NCI-H460 (cell line): ENCODE measurements at places on chromosomes 7 and 10. TPM values are rescaled to one million over a fixed set of nuclear protein-coding genes. Genes with fewer than 3 reads are reported as not detected.

CAV2 gene
- 109 and 112 TPM in 2 replicates for total RNA-seq

ARHGEF35 gene
- 0.54 and 0.84 TPM in 2 replicates for total RNA-seq

OR9A2 gene
- total RNA-seq = not detected in 2 replicates

BHLHA15 gene
- 2.4 and 4.4 TPM in 2 replicates for total RNA-seq

DNA sequence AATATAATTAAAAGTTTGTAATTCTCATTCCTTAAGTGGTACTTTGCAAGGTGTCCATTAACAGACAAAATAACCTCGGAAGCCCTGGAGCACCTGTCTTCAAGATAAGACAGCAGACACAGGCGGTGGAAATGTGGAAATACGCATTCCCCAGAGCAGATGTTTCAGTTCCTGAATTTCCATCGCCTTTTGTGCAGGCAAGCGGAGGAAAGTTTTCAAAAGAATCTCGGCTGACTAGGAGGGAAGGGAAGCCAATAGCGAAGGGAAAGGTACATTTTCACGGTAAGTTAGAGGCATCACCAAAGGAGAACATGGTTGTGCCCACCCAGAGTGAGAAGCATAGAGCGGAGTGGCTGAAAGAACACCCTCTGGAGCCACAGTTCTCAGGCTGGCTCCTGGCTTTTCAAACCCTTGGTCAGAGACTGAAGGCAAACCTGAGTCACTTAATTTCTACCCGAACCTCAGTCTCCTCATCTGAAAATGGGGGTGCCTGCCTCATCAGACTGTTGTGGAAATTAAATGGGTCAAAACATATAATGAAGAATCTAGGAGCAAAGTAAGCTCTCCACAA lies 13.6 kb downstream of the CPA1 start:
- DNase-seq = no peak

GRCh38 chr7:29285444-29285793 lies 90.8 kb downstream of the CHN2 start:
- no peak for DNase-seq

DNA sequence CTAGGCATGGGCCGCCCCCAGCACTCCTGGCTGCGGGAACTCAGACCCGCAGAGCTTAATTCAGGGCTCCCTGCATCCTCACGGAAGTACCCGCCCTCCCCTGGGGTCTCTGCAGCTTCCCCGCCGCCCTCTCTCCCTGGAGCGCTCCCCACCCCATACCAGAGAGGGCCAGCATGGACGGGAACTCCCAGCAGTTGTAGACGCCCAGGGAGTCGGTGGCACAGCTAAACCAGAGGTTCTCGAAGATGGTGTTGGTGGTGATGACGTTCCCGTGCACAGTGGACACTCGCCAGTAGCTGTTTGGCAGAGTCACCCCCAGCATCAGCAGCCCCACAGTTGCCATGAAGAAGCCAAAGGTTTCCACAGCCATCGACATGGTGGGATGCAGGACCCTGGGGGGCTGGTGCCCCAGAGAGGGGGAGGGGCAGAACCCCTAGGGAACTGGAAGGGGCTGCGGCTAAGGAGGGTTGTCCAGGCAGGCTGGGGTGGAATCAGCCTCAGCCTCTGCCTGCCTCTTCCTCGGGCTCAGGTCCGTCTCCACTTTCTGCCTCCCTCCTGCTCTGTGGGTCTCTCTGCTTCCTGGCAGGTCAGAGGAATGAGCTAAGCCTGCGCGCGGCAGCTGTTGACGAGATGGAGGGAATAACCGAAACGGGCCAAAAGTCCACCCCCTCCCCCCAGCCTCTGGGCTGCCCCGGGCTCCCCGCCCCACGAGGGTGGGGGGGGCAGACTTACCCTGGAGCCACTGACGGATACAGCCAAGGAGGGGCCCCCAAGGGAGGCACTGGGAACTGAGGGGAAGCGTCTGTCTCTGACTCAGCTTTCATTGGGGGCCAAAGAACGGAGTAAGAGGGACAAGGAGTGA lies at the start of gene CLDN15:
Gene CLDN15, minus strand, starts transcription at position 597 of the 862 bp plus-strand sequence. Its CDS starts 221 bp downstream, at position 376.
- DNase-seq = no peak
